ENCODE measurements at places on chromosomes 3 and 15.

DNA sequence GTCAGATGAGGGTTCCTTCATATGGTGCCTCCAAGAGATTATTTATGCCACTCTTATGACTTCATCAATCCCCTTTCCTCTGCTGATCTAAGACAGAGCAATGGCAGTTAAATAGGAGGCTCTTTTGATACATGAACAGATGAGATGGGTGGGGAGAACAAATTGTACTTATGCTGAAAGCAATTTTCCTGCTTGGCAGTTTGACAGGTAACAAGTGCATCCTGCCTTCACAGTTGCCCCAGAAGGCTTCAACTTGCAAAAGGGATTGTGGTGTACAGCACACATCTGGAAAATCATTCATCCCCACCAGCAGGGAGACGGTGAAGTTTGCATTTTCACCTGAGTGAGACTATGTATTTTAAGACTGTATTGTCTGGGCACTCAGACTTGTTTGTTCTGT is 27.3 kb downstream of the ENTPD3 start:
- no peak for DNase-seq

DNA sequence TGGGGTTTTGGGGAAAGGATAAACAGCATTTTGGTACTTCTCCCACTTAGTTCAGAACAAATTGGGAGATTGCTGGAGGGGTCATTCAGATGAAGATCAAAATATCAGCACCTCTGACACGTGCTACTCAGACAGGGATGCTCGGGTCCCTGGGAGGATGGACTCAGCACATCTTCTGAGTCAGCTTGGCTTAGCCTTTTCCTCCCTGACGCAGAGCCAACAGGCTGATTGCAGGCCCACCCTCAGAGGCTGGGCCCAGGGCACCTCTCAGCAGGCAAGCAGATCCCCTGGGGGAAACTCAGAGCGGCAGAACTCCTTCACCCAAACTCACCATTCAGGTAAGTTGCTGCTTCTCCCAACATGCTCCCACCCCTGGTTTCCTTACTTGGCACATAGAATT is 304.9 kb downstream of the TLE3 start:
- peak; percentile 53 for DNase-seq

GRCh38 chr3:123038751-123039150 is 11.2 kb upstream of the SEMA5B start:
- no peak for DNase-seq

DNA sequence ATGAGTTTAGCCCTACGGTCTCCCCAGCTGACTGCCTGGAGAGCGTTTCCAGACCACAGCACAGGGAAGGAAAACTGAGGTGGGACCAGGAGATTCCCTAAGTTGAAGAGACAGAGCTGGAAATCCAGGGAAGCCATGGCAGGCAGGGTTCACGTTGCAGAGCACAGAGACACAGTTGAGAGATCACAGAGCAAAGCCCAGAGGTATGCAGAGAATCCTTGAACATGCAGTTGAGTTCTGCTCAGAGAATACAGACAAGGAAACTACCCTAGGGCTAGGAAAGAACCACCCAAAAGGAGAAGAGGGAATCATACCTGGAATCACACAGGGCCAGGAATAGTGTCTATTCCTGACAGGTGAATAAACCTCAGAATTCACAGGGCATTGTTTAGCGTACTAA is 14.3 kb downstream of the SLC28A1 start:
- no peak for DNase-seq

DNA sequence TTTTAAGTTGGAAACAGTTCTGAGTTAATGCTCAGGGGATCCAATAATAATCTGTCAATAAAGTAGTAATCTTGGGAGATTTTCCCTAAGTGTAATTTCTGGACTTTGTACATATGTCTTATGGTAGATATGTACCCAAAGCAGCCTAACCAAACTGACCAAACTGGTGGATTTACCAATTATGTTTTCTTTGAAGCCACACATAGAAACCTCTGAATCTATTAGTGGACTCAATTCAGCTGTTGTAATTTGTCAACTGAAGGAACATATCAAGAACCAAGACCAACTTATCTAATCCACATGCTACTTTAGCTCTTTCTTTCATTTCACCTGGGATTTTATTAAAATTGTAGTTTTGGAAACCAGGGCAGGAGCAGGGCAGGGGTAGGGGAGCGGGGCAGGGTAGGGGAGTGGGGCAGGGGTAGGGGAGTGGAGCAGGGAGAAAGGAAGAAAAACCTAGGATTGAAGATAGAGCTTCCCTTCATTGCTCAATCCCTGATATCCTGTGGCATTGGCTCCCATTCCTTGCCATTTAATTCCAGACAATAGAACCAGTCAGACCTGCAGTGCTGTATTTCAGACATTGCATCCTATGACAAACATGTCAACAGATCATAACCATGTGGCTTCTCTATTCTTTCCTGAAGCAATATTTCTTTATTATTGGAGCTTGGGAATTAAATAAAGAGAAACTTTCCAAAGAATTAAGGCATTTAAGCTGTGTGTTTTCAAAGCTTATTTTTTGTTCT is 101.8 kb downstream of the NFKBIZ start:
- no peak for DNase-seq

DNA sequence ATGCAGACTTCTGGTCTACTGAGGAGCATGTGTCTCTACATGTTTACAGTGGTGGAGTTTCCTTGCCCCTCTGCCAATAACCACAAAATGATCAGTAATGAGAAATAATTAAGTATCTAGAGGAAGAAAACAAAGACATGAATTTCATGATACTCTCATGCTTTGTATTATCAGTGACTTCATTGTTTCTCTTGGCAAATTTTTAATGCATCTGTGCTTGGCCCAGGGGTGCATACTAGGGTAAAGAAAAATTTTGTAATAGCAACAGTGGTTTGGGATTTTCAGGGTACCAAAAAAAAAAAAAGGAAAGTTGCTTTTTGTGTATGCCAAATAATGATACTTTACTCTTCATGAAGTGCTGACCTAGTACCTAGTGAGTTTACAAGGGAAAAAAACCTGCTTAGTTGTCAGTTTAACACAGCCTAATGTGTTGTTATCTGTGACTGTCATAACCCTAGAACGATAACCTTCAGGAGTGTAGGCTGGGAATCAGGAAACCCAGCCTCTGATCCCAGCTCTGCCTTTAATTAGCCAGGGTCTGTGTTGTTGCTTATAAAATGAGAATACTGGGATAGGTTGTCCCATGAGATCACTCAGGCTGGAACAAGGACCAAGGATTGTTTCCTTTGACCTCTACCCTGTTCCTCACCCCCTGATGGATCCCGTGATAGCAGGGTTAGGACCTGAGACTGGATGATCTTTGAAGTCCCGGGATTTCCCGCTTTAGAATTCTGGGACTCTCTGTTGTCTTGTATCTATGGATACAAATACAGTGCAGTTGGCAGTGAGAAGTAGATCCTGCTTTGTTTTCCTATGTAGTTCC is 117.5 kb downstream of the CMSS1 start:
- DNase-seq = no peak

DNA sequence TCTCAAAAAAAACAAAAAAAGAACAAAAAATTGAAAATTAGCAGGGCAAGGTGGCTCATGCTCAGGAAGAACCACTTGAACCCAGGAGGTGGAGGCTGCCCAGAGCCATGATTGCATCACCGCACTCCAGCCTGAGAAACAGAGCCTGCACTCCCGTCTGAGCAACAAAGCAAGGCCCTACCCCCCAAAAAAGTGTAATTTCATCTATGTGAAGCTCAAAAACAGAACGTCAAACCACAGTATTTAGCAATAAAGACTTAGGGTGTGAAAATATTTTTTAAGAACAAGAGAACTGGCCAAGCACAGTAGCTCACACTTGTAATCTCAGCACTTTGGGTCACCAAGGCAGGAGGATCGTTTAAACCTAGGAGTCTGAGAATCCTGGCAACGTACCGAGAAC is 38.2 kb downstream of the STAG1 start:
- no peak for DNase-seq

GRCh38 chr3:99506-99905 is 97.1 kb upstream of the CHL1 start:
- no peak for DNase-seq

DNA sequence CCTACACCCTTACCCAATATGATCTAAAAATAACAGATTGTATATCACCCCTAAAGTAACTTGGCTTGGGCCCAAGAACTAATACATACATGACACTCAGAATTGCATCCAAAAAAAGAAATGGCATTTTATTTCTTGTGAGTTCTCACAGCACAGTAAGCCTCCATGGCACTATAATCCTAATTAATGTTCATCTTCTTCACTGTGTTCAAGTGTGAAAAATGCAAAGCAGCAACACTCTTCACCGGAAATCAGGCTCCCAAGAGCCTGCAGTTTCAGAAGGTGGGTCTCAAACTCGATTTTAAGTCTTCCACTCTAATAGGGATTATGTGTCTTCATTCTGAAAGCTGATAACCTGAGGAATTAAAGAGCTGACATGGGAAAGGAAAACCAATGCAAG is 142.8 kb upstream of the TSC22D2 start:
- DNase-seq = no peak

GRCh38 chr3:133269393-133269792 is 130.5 kb upstream of the BFSP2 start:
- no peak for DNase-seq

GRCh38 chr3:170539897-170540296 is 46.0 kb downstream of the SLC7A14 start:
- no peak for DNase-seq

GRCh38 chr15:25676070-25676469 is 187.1 kb downstream of the ATP10A start:
- no peak for DNase-seq

GRCh38 chr15:63364399-63365272 is 17.0 kb downstream of the CA12 start:
- DNase-seq = no peak

DNA sequence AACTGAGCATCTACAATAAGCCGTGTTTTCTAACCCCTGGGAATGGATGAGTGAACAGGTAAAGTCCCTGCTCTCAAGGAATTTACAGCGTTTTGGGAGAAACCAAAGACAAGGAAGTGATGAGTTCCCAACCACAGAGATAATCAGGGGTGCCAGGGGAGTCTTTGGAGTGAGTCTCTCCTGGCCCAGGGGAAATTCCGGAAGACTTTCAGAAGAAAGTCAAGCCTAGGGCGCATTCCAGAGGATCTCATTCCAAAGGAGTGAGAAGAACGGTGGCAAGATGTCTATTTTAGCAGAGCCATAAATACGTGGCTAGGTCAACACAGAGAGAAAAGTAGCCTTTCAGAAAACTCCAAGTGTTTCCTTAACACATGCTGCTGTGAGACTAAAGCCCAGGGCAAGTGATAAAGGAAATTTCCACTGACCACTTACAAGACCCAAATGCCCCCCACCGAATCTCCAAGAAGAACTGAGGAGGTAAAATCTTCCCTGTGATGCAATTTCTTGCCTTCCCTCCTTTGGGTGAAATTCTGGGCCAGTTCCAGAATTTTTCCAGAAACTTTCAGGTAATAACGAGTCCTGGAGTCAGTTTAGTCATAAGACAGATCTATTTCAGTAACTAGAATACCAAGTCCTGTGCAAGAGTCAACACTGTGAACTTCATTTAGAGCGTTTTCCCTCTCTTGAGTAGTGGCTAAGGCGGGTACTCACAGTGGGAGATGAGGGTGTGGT is 437.4 kb downstream of the NR2F2 start:
- DNase-seq = peak; percentile 57

- DNase-seq = no peak
Measured at GRCh38 chr3:14563946-14564539, 23.9 kb upstream of the GRIP2 start.

- no peak for DNase-seq
Measured at GRCh38 chr15:33913459-33913858, 54.8 kb upstream of the CHRM5 start.

GRCh38 chr3:187291001-187291511 is 481 bp downstream of the MASP1 start:
- peak; percentile 89 for DNase-seq

DNA sequence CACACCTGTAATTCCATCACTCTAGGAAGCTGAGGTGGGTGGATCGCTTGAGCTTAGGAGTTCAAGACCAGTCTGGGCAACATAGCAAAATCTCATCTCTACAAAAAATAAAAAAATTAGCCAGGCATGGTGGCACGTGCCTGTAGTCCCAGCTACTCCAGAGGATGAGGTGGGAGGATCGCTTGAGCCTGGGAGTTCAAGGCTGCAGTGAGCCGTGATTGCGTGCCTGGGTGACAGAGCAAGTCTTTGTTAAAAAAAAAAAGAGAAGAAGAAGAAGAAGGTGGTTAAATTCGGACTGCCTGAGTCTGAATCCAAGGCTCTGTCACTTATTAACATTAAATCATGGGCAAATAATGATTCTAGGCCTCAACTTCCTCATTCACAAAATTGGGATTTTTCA is 51.0 kb downstream of the EOMES start:
- no peak for DNase-seq

GRCh38 chr3:130504701-130505100 is 12.3 kb upstream of the COL6A6 start:
- no peak for DNase-seq

GRCh38 chr15:61295239-61295638 is 66.1 kb upstream of the RORA start:
- no peak for DNase-seq

GRCh38 chr3:71563827-71564226 is 19.7 kb downstream of the FOXP1 start:
- no peak for DNase-seq

- no peak for DNase-seq
Measured at GRCh38 chr3:54935869-54936268, 8.0 kb upstream of the LRTM1 start.

DNA sequence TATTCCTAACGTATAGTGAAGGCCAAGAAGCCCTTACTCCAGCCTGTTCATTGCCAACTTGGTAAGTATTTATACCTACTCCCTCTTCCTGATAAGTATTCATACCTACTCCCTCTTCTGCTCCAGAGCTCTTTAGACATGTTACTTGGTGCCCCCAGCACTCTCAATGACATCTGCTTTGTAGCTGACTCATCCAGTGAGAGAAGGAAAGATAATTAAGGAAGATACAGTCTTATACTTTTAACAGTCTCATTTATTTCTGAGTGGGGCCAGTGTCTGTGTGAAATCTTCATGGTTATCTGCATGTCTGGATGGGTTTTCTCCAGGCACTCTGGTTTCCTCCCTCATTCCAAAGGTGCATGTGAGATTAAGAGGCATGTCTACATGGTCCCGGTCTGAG is 698.7 kb downstream of the FHIT start:
- no peak for DNase-seq

- no peak for DNase-seq
Measured at GRCh38 chr3:81726132-81726531, 35.3 kb downstream of the GBE1 start.

DNA sequence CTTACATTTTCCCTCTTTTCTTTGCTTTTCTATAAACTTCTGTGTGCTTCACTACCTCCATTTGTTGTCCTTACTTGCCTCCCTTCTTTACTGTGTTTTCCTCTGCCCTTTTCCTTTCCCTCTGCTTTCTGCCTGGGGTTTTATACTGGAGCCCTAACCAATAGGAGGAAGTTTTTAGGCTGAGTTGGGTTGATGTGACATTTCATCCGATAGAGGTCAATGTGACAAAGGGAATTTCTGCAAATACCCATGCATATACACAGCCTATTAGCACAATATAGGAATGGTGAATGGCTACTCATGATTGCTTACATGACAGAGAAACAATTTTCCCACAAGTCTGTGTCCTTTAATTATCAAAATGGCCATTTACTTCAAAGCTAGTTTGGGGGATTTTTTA is 153.0 kb upstream of the ARPP21 start:
- DNase-seq = no peak

Data from esophagus muscularis mucosa (tissue), 4 donors.